ENCODE measurements at places on chromosomes 2 and 18.

DNA sequence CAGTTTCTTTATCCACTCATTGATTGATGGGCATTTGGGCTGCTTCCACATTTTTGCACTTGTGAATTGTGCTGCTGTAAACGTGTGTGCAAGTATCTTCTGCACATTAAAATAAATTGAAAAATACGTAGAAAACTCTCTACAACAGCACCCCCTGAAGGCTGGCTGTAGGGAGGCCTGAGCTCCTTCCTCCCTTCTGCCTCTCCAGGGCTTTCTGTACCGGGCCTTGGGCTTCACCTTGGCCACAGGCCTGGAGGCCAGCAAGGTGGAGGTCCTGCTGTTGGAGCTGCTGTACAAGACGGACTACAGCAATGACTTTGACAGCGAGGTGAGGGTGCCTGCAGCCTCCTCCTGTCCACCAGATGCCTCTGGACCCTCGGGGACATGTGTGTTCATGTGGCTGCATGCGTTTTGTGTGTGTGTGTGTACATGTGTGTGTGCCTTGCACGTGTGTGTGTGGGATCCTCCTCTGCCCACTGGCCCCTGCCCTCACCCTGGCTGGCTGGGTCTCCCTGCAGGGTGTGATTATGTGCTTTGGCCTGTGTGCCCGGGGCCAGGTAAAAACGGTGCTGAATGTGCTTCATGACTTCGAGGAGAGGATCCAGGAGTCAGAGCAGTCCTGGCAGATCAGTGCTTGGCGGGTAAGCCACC lies 29.2 kb downstream of the MROH2A start:
- DNase-seq = no peak

DNA sequence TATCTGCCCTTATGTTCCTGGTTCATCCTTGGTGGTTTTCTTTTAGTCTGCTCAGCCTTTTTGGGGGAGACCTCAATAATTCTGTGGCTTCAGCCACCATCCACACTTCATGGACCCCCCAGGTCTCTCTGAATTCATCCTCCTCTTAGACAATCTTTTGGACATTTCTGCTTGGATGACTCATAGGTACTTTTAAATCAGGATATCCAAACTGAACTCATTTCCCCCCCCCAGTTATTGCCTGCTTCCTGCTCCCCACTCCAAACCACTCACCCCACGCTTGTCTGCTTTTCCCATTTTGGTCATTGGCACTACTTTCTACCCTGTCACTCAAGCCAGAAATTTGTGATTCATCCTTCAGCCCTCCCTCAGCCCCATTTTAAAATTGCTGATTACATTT lies 78.5 kb downstream of the TANC1 start:
- DNase-seq = no peak

GRCh38 chr2:199861132-199861774 lies 10.3 kb upstream of the FTCDNL1 start:
- peak; percentile 58 for DNase-seq

- no peak for DNase-seq
Observed at GRCh38 chr18:37385846-37386778, 179.5 kb downstream of the CELF4 start.

- DNase-seq = no peak
Observed at GRCh38 chr2:227848586-227848985, 22.8 kb upstream of the DAW1 start.

Measured in inflammatory macrophage (primary cell).